ENCODE measurements at places on chromosomes 6 and 20. TPM values are rescaled to one million over a fixed set of nuclear protein-coding genes. Genes with fewer than 3 reads are reported as not detected.

Gene SAPCD1
- 9.9 TPM for total RNA-seq

Gene WRNIP1
- total RNA-seq: 49.3 TPM

DNA sequence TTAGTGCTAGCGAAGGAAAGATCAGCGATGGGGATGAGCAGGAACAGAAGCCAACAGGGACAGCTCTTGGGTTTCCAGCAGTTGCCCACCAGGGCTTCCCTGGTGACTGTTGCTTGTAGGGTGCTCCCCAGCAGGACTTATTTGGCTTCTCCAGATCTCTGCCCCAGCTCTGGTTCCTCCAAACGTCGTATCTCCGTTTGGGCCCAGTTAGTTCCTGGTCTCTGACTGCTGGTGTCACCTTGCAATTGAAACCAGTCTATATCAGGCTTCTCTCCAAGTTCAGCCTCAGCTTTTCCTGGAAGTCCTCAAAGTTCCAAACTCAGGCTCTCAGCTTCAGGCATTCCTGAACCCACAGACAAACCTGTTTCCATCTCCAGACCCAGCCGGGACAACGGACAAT is 70.8 kb upstream of the NXT1 start:
- no peak for DNase-seq

DNA sequence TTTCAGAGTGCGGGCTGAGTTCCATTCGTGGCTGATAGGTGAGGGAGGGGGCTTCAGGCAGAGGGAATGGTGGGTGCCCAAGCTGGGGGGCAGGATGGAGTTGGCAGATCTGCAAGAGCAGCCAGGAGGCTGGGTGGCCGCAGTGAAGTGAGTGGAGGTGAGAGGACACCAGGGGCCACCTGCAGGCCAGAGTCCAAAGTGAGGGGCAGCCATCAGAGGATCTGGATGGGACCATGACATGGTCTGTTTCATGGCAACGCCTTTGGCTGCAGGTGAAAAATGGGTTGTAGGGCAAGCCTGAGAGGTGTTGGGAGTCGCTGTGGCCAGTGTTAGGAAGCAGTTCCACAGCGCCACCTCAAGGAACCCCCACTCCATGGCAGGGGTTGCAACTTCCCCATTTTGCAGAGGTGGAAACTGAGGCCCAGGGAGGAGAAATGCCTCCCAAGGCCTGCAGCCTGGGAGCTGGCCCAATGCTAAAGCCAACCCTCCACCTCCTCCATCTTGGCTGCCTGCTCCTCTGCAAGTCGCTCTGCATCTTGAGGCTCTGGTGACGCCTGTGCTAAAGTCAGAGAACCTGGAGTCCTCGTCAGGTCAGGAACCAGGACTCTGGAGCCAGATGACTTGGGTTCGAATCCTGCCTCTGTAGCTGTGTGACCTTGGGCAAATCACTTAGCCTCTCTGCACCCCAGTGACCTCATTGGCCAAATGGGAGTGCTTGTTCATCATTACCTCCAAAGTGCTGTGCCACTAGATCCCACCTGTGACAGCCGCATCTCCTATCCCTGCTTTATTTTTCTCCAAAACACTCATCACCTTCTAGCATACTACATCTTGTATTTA is 153.8 kb downstream of the CEBPB start:
- no peak for DNase-seq

Gene OR12D3
- not detected for total RNA-seq

GRCh38 chr20:50272030-50272723 is 81.5 kb downstream of the CEBPB start:
- no peak for DNase-seq

Gene HDGFL1
- total RNA-seq: not detected

DNA sequence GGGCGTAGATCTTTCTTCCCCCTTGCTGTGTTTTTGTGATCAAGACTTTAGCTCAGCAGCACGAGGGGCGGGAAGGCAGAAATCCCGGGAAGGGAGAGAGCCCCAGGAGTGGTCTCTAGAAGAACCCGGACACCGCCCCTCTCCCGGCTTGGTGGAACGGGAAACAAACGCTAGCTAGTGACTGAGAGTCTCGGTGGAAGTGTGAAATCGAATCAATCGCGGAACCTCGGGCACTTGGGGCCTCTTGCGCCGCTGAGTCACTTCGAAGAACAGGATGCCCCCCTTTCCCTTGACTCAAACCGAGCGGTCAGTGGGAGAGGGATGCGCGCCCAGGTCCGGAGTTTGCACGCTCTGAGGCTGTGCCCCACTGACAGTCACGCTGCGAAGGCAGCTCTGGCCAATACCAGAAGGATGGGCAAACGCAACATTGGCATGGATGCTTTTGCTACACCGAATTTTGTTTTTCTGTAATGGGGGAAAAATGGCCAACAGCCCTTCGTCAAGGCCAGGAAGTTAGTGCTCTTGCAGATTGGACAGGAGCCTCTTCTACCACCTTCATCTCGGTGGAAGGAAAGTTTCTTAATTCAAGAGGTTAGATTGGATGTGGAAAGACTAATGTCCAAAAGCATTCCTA is 1.6 kb upstream of the OLIG3 start:
- DNase-seq: no peak

GRCh38 chr6:12039540-12040459 is 27.7 kb downstream of the HIVEP1 start:
- DNase-seq: peak; percentile 9

DNA sequence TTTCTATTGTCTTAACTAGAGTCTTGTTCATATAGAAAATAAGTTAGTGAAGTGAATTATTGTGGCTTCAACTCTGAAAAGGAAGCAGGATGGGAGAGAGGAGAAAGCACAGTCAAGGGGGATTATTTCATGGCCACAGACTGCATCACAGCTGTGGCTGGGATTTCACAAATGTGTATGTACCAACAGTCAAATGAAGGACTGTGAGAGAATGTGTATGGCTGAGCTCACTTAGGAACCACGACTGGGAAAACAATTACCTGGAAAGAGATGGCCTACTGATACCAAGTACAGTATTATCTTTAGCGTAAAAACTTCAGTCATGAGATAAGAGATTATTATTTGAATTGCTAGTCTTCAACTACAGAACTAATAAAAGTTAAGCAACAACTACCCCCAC is 54.9 kb downstream of the SESN1 start:
- no peak for DNase-seq

Gene FNDC1
- total RNA-seq: not detected

Gene CLVS2
- total RNA-seq: 89.6 TPM

DNA sequence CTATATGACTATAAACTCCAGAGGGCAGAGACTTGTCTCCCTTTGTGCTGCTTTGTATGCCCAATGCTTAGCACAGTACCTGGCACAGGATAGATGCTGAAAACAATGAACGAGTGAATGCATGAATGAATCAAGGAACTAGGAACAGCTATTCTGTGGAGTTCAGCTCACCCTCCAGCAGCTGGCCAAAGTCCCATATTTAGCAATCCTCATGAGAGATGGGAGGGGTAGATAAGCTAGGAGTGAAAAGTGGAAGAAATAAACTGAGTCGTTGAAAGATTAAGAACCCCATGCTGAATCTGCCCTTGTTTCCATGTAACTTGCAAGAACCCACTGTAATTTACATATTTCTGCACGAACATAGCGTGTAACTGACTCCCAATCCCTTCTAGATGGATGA is 106.5 kb downstream of the MAFB start:
- DNase-seq: no peak

Gene MUCL3
- total RNA-seq: not detected

Gene PRSS35
- 131 TPM for total RNA-seq

Gene SIRPB1
- total RNA-seq: not detected

Gene C6orf58
- 0.64 TPM for total RNA-seq

DNA sequence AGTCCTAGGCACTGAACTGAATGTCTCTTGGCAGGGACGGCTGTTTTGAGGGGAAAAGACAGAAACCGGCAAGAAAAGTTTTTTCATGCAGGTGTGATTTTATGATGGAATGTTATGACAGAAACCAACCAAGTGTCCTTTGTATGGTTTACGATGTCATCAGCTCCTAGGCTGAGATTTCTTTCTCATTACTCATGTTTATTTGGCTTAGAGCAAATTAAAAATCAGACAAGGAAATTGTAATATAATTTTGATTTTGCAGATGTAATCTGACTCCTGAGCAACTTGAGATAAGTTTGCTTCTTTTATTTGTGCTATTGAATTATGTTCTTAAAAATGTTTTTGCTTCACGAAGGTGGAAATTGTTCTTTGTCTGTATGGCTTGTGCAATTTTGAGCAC is 58.8 kb upstream of the MAP3K7 start:
- no peak for DNase-seq

GRCh38 chr6:96878143-96878542 is 19.5 kb downstream of the NDUFAF4 start:
- no peak for DNase-seq

DNA sequence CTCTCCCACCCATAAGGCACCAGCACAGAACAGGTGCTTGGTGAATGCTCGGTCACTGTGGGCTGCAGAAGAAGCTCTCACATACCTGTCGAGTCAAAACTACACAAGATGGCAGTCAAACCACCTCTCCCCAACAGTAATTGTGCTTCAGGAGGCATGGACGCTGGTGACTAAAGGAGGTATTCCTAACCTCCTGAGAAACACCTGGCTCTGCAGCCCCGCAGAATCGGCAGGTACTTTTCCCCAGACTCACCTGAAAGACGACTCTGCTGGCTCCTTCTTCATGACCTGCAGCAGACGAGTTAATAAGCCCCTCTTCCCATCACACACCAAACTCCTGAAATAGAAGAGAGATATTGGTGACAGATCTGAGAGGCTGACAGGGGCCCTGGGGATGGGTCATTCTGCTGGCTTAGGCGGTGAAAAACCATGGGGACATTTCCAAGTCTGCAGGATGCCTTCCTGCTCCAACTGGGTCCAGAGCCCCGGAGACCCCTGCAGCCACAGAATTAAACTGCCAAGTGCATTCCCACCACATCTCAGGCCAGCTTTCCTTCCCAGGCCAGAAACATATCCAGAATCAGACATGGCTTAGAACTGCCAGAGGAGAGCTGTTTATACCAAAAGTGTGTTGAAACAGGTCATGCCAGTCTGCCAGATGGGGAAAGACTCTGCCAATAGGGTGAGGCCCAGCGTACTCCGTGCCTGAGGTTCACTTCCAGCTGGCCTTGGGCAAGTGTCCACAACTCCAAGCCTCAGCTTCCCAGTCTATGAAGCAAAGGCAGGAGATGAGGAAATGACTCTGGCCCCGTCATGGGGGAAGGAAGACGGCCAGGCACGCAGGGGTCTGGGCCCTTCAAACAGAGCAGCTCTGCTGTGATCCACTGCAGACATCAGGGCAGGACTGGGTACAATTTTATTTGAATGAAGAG is 53.0 kb downstream of the MYH7B start:
- no peak for DNase-seq

- no peak for DNase-seq
Observed at GRCh38 chr6:52160472-52161104, 25.6 kb upstream of the IL17A start.

- peak; percentile 10 for DNase-seq
Observed at GRCh38 chr20:33926425-33926824, 67.3 kb upstream of the RALY start.

Gene GPLD1
- total RNA-seq: 0.63 TPM

DNA sequence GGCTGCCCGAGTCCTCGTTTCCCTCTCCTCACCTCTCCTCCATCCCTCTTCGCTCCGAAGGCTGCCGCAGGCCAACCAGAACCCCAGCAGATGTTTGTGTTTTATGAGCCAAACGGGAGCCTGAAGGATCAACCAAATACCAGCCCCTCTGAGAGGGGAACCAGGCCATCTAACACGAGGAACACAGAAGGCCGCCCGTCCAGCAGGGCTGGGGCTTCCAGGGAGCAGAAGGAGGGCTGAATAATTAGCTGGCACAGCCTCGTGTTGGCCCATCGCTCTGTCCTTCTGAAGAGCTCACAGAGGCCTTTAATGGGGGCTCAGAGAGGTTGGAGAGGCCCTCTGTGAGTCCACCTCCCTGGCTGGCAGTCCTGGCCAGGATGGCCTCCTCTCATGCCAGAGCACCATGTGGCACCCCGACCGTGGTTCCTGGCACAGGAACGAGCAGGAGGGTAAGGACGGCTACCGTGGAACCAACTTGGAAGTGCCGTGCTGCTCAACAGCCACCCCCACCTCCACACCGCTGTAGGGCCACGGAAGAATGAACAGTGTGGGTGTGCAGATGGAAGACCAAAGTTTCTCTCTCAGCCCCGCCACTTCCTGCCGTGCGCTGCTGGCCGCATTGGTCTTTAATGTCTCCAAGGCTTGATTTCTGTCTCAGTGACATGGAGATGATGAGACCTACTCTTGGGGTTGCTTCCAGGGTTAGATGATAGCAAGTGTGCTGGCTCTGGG is 155.2 kb downstream of the SCML4 start:
- no peak for DNase-seq

Gene TREML1
- total RNA-seq: not detected

Gene PRKN
- total RNA-seq: 1.2 TPM

GRCh38 chr6:7446619-7447325 is 57.2 kb downstream of the RIOK1 start:
- no peak for DNase-seq

DNA sequence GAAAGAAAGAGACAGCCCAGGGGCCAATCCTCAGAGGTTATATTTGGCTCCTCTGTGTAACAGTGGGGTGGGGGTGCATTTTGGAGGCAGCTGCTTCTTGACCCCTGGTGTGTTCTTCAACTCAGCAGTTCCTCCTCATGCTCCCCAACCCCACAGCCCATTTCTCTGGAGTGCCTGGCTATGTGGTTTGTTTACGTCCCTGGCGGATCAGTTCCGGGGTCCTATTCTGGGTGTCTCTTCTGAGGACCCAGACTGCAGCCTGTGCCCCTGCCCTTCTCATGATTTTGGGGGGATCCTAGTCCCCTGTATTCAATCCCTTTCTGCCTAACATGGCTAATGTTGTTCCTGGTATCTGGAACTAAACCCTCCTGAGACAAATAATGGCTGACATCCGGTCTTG is 70.5 kb upstream of the SULF2 start:
- DNase-seq: no peak

- DNase-seq: no peak
Observed at GRCh38 chr6:110852773-110853172, 21.8 kb upstream of the AMD1 start.

GRCh38 chr6:165959627-165960026 is 208.0 kb downstream of the TBXT start:
- DNase-seq: no peak

DNA sequence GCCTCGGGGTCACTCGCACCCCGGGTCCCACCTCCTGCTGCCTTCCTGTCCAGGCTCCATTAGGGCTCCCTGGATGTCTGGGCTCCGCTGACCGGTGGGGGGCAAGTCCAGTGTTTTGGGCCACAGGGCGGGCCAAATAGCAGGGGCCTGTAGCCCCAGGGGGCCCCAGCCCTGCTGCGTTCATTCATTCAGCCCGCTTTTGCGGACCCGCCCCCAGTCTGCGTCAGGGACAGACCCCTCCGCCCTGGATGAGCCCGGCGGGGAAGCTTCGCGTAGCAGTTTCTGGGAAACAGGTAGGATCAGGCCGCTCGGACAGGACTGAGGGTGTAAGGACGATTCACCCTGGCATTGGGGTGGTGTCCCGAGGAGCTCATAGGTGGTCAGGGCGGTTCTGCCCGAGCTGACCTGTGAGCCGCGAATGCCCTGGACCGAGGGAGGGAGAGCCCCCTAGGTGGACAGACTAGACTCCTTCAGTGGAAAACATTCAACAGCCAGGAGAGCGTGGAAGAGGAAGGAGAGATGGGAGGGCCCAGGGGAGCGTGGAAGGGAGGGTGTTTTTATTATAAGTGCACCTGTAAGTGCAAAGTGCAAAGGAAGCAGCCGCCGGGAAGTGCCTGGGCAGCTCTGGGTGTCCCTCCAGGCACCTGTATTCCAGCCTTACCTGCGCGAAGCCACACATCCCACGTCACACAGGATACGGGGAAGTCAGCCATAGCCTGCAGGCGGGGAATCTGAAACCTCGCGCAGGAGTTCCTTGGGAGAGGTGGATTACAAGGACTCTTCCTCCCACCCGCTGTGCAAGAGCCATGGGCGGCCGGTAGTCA is 662 bp downstream of the ENTPD6 start:
- DNase-seq: peak; percentile 49

Measured in A673 (cell line).